Activated naive CD4-positive, alpha-beta T cell treated with anti-CD3 and anti-CD28 coated beads for 36 hours (primary cell): ENCODE measurements at places on chromosomes 2 and 18. TPM values are rescaled to one million over a fixed set of nuclear protein-coding genes. Genes with fewer than 3 reads are reported as not detected.

Gene NUP35
- 28.8 TPM for total RNA-seq

Gene CFAP65
- not detected for total RNA-seq

Gene TRIM43
- not detected for total RNA-seq

DNA sequence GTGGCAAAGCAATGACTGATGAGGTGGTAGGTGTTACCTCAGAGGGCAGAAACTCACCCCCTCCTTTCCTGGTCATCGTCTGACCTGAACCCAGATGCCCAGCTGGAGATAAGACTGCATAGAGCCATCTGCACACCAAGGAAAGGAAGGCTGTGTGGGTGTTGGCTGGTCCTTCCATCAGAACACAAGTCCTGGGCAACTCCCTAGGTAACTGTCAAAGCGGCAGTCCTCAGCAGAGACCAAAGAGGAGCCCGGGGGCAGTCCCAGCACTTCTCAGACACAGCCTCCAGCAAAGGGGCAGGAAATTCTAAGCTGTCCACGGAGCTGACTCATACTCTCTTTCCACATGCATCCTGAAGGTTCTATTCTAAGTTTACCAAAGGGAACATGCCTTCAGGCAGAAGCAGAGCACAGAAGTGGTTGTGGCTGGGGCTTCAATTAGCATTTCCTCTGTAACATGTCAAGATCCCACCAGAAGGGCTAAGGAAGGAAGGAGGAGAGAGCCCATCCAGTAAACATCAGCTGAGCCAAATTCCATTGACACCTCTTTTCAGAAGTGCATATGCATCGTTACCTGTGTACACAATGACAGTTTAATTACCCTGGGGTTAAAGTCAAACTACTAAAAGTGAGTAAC is 54.7 kb downstream of the SPRED2 start:
- DNase-seq = peak; percentile 56

GRCh38 chr2:57434441-57434840 is 612.2 kb upstream of the VRK2 start:
- DNase-seq = no peak
